Posterior cingulate gyrus (tissue), 11 donors: ENCODE measurements at places on chromosomes 6 and 20.

GRCh38 chr20:46122516-46123481 is 4.7 kb downstream of the CD40 start:
- DNase-seq, result no peak

- DNase-seq, result no peak
Measured at GRCh38 chr6:109460161-109460829, 4.7 kb upstream of the MICAL1 start.

GRCh38 chr6:17867880-17868279 is 119.6 kb downstream of the KIF13A start:
- DNase-seq, result no peak

GRCh38 chr6:117890172-117890571 is 16.9 kb upstream of the SLC35F1 start:
- DNase-seq, result no peak

GRCh38 chr20:48686238-48687116 is 141.3 kb downstream of the PREX1 start:
- DNase-seq, result no peak
